Activated CD8-positive, alpha-beta memory T cell treated with anti-CD3 and anti-CD28 coated beads, Interleukin-2, amount 10 ng/mL, durations not matched to agents 7 days and 5 days (primary cell): ENCODE measurements at places on chromosomes 13 and 19.
A peak's percentile ranks its signal among the peaks of the same experiment; 100 is the strongest.

DNA sequence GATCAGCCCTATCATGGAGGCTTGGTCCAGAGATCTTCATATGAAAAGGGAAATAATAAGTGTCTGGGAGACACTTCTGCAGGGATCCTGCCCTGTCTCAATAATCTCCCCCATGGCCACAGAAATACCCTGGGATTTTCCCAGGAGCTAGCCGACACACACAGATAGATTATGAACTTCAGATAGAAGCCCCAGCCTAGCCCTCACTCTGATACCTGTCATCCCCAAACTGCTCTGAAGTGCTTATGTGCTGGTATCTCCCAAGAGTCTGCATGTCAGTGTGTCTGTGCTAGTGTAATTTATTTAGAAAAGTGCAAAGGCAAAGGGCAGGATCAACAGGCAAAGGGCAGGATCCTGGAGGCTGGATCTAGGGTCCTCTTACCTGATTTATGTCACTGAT is 38.7 kb upstream of the ZNF766 start:
- H3K27me3 ChIP-seq: no peaks in the 10 kb centered on the region
- DNase-seq: no peak
- H3K4me3 ChIP-seq: no peak overlapping the region
- no peak overlapping the region for H3K27ac ChIP-seq

- peaks cover 21% of the 10 kb centered on the region for H3K4me1 ChIP-seq
- DNase-seq: peak; percentile 53
- no peaks in the 10 kb centered on the region for H3K36me3 ChIP-seq
- H3K27ac ChIP-seq: no peak within 1 kb of the TSS
- H3K4me3 ChIP-seq: no peak within 1 kb of the TSS
- no peaks in the 10 kb centered on the region for H3K27me3 ChIP-seq
Measured at GRCh38 chr13:51861723-51862300, at the start of gene CCDC70. Gene CCDC70, plus strand, starts transcription at chr13:51861969. Its CDS starts 3,443 bp downstream, at chr13:51865412.

DNA sequence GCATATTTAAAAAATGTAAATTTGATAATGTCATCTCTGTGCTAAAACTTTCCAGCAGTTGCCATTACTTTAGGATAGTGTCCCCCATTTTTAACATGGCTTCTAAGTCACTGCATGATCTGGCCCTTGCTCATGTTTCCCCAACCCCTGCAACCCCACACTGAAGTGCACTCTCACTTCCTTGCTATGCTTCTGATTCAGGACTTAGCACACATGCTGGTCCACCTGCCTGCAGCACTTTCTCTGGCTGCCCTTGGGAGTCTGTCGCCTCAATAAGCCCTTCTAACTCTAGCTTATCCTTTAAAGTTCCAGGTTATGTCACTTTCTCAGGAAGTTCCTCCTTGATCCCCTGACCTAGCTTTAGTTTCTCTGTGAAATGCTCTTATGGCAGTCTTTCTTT is 241.0 kb downstream of the POSTN start:
- H3K4me3 ChIP-seq: no peak overlapping the region
- H3K27ac ChIP-seq: no peak overlapping the region
- no peaks in the 10 kb centered on the region for H3K27me3 ChIP-seq

DNA sequence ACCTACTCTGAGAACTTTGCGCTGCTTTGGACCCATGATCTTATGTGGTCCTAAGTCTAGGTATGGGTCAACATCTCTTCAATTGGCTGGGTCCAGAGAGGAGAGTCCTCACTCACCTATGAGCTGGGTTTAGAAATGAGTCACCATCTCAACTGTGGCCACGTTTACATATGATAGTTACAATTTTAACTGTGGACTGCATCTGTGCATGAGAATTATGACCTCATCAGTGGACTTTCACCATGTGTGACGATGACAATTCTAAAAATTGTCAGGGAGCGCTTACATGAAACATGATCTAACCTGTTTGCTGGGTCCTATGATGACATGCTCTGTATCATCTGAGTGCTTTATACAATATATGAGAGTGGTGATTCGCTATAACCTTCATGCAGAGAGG is 12.7 kb upstream of the ZNF724 start:
- H3K4me1 ChIP-seq: peaks cover 1% of the 10 kb centered on the region
- DNase-seq: no peak
- H3K36me3 ChIP-seq: peaks cover 79% of the 10 kb centered on the region
- no peak overlapping the region for H3K27ac ChIP-seq

- no peaks in the 10 kb centered on the region for H3K36me3 ChIP-seq
- peaks cover 19% of the 10 kb centered on the region for H3K27me3 ChIP-seq
- no peak overlapping the region for H3K27ac ChIP-seq
- peaks cover 5% of the 10 kb centered on the region for H3K4me1 ChIP-seq
- DNase-seq: no peak
Measured at GRCh38 chr19:44925114-44925891, 10.9 kb downstream of the APOC1 start.

DNA sequence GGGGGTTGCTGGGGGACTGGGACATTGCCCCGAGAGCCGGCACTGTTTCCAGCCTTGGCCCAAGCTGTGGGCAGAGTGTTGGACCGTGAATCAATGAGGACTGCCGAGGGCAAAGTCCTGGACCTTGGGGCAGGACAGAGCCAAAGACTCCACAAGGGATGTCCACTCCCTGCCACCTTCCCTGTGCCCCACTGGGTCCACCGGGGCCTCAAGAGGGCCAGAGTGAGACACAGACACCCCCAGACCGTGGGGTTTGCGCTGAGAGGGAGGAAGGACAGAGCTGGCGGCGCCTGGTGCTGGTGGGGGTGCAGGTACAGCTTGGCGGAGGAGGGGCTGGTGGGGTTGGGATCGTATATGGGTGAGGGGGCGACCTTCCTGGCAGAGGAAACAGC is 11.8 kb downstream of the MAST3 start:
- H3K27me3 ChIP-seq: no peaks in the 10 kb centered on the region
- H3K36me3 ChIP-seq: peaks cover 2% of the 10 kb centered on the region
- no peak for DNase-seq
